ENCODE measurements at places on chromosomes 5 and 9. TPM values are rescaled to one million over a fixed set of nuclear protein-coding genes. Genes with fewer than 3 reads are reported as not detected.

DNA sequence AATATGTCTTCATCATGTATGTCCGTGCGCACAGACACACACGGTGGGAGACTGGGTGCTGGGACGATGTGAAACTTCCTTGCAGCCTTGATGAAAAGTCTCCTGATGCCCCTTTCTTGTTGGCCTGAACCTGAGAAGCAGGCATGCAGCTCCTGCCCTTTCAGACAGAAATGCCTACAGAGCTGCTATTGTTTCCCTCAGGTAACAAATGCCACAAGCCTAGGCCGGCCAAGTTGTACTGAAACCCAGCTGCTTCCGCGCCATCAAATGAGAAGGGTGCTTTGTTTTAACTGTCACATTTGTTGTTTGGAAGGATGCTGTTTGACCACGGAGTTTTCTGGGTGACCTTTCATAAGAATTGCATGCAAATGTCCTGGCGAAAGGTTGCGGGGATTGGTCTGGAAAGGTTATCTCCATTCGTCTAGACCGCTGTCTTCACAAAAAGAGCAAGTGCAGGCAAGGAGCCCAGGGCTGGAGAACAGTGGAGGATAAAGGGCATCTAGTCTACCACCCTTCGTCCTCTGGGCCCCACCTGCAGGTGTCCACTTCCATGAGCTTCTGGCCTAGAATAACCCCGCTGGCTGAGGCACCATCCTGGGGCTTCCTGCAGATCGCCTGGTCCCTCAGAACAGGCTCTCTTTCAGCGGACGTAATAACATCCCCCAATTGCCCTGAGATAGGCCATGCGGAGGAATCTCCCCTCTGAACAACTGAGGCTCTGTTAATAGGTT lies 197.2 kb downstream of the SEMA6A start:
- no peak for DNase-seq

GRCh38 chr5:16600397-16600796 lies 16.4 kb downstream of the RETREG1 start:
- DNase-seq = peak; percentile 28

DNA sequence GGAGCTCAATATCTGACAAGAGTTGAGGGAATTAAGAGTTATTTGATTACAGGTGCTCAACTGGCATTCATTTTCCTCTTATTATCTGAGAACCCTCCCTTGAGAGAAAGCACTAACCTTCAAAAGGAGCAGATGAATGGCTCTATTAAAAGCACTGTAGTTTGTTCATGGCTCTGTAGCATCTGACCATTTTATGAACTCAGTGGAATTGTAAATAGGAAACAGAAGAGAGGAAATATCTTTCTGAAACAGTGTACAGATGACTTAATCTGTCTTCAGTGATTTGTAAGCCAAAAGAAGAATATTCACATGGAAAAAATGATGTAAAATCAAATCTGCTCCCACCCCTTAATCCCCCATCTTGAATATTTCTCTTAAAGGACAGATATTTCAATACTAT lies 810.4 kb upstream of the GRAMD2B start:
- peak; percentile 82 for DNase-seq

DNA sequence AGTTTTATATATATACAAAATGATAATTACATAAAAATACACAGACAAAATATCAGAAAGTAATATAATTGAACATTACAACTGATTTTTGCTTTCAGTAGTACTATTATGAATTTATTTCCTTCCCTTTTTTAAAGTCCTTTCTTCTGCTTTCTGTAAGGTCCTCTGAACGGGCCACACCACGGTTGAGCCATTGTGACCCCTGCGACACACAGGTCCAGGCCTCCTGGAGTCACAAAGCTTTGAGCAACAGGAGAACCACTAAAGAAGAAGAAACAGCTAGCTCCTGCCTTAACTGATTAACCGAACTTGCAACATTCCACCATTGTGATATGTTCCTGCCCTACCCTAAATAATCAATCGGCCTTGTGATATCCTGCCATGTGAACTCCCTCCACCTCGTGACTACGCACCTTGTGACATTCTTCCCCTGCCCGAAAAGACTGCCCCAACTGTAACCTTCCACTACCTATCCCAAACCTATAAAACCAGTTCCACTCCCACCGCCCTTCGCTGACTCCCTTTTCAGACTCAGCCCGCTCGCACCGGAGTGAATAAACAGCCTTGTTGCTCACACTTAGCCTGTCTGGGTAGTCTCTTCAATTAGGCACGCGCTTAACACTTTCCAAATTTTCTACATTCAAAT lies 375.0 kb upstream of the RFX3 start:
- no peak for DNase-seq

DNA sequence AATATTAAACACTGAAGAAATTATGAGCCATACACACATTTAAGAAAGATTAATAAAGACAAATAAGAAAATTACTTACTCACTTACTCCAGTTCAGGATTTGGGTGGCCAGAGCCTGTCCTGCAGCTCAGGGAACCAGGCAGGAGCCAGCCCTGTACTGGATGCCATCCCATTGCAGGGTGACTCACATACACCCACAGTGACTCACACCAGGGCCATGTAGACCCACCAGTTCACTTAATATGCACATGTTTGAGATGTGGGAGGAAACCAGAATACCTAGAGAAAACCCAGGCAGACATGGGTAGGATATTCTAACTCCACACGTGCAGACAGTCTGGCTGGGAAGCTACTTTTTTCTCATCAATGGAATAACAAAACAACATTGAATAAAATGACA lies 49.6 kb upstream of the ADRB2 start:
- peak; percentile 14 for DNase-seq

- no peak for DNase-seq
These were observed 7.5 kb downstream of the NR2F1 start for GRCh38 chr5:93590493-93590892.

Gene DMAC1
- total RNA-seq = 9.2 TPM

Gene ARSI
- total RNA-seq = 0.22 TPM

Gene CDH9
- not detected for total RNA-seq

Gene RANBP3L
- total RNA-seq = under 0.01 TPM
